ENCODE measurements at places on chromosomes 7 and 10.

DNA sequence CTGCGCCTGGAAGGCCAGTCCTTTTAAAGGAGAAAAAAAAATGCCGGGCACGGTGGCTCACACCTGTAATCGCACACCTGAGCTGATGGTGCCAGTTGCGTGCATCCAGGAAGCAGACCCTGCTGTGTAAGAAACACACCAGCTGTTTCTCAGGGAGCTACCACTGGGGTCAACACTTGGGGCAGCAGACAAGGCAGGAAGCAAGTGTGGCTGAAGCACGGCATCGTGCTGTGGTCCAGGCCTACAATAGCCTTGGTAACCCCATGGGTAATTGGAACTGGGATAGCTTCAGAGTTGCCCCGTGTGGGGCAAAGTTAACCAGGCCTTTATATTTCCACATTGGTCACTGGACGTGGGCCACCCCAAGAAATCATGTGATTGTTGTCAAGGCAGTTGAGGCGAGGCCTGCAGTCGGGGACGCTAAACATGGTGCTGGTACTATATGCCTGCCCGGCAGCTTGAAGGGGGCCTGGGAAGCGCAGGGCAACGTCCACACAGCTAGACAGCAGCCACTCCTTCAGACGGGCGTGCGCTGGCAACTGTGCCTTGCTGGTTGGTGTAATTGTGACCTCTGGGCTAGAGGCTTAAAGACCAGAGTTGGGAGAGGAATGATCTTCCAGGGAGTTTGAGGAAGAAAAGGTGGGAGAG is 2.5 kb upstream of the TACR2 start:
- no peak for DNase-seq

- DNase-seq, result no peak
These were observed 26.8 kb downstream of the TRDMT1 start for GRCh38 chr10:17174626-17175025.

- no peak for DNase-seq
These were observed 83.2 kb upstream of the CAPZA2 start for GRCh38 chr7:116779216-116779615.

GRCh38 chr7:5172196-5172775 is 17.7 kb upstream of the WIPI2 start:
- DNase-seq, result no peak

DNA sequence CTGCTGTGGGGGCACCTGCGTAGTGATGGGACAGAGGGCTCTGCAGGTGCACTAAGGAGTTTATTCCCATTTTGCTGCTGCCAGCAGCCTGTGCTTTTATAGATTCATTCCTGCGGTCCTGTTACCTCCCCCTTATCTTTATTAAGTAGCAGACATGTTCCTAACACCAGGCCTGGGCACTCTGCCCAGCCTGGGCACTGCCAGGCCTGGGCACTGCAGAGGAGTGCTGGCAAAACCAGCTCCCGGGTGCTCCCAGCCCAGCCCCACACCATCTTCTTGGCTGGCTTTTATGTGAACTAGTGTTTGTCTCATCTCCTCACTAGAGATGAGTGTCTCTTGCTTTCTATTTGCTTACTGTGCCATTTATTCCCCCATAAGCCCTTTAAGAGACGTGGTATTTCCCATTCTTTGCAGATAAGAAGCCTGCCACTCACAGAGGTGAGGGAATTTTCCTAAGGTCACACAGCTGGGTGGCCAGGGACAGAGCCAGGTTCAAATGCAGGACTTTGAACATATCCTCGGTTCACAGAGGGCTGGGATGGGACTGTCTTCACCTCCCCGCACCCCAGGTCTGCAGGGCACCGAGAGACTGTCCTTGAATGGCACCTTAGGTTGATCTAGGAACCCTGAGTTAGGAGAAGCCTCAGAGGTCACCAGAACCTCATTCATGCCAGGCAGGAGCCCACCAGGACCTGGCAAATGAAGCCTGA is 14.6 kb upstream of the DRGX start:
- no peak for DNase-seq

Data from NCI-H524 (cell line).